ENCODE measurements at places on chromosomes 6 and 20.

DNA sequence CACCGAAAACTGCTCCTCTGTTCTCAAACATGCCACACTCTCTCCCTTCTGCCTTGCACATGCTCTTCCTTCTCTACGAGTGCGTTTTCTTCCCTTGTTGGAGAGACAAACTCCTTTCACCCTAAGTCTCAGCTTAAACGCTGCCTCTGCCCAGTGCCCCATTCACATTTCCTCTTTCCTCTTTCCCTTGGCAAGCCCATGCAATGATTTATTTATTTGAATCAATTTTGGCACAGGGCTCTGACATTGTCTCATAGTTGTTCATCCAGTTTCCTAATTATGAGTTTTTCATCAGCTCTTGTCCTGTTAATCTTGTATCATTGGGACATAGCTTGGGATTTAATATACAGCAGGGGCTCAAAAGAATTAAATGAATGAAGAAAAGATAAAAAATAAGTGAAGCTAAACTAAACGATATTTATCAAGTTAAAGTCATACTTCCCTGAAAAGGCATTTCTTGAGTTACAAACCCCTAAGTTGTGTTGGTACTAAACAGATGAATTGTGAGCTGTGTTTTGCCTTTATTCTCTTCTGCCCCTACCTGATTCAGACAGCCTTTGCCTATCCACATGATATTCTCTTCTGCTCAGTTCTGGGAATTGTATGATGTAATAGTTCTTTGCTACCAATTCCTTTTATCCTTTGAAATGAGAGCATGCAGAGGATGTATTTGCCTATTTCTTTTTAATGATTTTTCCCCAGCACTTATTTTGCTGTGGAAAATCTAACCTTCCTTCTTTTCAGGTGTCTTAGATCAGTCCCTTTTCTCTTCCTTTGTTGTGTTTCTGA, 704.4 kb downstream of the UTRN start:
- no peak for DNase-seq

- no peak for DNase-seq
These were observed 18.7 kb downstream of the DEK start for GRCh38 chr6:18245642-18246041.

DNA sequence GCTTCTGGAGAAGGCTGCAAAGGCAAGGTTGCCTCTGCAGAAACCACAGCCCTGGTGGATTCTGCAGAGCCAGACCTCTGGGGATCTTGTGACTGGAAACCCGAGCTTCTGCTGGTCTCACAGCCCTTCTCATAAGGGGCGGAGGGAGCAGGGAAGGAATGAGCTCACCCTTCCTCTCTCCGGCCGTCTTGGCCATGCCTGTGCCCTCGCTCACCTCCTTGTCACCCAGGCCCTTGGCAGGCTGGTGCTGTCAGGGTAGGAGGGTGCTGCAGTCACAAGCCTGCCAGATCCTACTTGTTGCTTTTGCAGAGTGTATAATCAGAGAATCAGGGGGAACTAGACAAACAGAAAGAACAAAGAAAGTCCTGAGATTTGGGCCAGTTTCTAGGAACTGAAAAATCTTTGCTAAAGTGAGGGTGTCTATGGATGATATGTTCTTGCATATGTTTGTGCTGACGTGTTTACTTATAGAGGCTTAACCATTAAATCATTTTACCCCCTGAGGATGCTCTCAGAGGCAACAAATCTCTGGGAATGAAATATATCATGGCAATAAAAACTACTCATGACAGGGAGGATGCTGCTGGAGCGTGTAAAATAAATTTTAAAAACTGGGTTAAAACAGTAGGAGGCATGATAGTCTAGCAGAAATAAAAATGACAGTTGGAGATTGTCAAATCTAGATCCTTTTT, 244.9 kb upstream of the SOX4 start:
- DNase-seq = no peak

DNA sequence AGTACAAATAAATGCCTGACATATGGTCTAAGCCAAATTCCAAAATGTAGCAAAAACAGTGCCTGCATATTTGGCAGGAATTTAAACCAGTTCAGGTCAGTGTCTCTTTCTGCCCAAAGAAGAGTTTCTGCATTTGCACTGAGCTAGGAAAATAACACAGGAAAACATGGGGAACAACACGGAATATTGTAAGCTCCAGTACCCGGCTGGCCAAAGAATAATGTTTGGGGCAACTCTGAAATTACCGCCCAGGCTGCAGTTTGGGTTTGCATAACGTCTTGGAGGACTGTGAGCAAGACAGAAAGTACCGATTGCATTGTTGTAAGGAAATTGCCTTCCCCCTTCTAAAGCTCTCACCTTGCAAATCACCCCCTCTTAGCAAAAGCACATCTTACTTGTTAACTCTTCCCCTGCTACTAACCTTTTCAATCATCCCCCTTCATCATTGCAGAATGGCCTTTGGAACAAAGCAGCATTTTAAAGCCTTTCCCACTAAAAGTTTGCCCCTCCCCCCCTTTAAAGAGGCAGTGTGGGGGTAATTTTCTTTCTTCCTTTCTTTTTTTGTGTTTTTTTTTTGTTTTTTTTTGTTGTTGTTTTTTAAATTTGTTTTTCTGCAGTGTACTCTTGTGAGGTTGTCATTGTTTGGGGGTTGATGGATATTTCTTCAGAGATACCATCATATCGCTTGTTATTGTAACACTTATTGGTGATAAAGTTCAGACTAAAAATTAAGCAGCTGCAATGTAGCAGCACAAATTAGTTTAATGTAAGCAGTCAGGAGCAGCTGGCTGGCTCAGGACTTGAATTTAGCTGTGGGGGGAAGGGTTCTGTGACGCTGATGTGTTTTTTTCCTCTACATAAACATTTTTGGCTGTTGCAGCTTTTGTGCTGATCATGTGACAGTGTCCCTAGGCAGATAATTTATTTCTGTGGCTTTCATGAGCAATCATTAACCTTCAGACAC, 100.0 kb upstream of the CITED2 start:
- peak; percentile 12 for DNase-seq

DNA sequence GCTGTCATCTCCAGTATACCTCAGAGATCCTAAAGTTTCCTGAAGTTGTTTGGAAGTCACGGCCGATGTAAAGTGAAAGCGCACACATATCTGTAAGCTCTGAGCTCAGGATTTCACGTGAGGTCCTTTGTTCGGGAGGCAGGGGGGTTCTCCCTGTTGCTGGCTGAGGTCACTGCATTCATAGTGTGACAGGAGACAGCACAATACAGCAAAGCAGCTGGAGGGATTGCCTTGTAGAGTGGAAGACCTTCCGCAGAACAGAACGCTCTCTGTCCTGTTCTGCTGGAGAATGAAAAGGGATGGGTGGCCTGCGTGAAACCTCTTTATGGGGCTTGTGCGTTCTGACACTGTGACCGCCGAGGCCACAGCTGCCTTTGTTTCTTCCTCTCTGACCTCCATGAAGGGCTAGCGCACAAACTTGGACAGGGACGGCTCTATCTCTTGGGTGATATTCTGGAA, 13.4 kb upstream of the SERPINB1 start:
- no peak for DNase-seq

GRCh38 chr6:96150431-96150830, 134.7 kb downstream of the FUT9 start:
- DNase-seq = no peak

DNA sequence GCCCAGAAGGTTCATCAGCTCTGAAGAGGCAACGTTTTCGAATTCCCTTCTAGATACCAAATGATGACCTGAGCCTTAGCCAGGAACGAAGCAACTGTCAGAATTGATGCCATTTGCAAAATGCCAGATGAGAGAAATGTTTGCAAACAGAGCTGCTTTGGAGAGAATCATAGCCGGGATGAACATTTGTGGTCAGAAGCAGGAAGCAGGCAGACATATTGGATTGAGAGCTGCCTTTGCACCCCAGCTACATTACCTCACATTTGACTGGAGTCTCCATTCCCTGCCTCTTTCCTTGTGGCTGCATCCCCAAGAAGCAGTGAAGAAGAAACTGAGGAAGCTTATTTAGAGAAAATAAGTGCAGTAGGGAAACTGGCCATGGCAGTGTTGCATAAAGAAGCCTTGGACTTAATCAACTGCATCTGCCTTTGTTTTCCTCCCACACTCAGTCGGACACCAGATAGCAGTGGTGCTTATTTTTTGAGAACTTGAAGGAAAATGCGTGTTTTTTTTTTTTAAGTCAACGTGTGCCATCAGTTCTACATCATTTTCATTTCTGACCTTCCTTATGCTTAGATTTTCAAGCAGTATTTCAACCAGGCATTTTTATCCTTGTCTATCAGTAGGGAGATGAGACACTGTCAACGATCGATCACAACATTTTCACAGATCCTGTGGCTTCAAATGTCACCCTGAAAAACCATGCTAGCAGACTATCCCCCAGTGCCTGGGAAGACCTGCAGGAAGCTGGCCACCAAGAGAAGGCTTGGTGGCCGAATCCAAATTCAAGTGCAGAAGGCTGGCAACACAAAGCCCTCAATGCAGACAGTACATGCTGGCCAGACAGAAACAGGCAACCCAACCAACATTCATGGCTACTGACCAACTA, 541.2 kb upstream of the JARID2 start:
- no peak for DNase-seq

DNA sequence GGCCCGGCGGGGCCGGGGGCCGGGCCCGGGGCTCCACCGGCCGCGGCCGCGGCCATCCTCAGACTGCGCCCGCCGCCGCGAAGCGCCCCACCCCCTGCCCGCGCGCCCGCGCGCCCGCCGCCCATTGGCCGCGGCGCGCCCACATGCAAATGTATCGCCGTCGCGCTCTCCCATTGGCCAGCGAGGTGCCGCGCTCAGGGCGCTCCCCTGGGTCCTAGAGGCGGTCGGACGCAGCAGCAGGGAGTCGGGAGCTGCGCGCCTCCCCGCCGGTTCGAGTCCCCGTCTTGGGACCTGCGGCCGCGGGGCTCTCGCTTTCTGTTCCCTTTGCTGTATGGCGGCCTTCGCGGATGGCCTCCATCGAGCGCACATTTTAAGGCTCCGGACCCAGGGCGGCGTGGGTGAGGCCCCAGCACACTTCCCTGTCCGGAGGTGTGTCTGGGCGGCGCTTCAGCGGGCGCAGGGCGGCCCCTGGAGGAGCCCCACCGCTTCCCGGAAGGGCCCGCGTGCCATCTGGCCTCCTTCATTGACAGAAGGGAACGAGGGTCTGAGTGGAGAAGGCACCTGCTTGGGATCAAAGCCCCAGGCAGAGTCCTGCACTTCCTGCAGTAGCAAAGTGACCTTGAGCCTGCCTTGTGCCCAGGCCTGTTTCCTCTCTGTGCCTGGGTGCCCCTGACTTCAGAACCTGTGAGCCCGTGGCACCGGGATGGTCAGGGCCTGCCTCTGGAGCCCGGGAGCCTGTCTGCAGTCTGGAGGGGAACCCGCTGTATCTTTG, at the start of gene CABLES2:
TSS of gene CABLES2 (minus strand) at position 65 of the 772 bp plus-strand sequence. CDS start at position 56, 9 bp downstream.
- peak; percentile 99 for DNase-seq

- DNase-seq = no peak
These were observed 503.9 kb downstream of the CD83 start for GRCh38 chr6:14621518-14621917.

GRCh38 chr6:70370496-70370895, 42.8 kb upstream of the FAM135A start:
- no peak for DNase-seq

- DNase-seq = no peak
These were observed 95.3 kb downstream of the CLVS2 start for GRCh38 chr6:123091091-123091895.

DNA sequence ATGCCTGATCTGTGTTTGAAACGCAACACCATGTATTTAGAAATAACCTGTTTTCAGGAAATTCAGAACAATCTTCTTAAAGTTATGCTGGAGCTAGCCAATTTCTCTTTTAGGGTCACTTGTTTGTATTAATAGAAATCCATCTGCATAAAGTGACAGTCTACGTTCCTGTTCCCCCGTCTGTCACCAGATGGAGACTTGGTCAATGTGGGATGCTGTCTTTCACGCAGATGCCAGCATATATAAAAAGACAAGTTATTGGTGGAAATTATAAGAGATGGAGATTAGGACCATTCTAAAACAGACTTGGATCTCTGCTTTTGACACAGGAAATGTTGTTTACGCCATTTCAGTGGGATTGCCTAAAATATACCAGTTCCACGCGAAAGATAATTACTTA, 162.5 kb upstream of the STMND1 start:
- no peak for DNase-seq

GRCh38 chr6:165404697-165405096, 95.3 kb upstream of the C6orf118 start:
- DNase-seq = no peak

DNA sequence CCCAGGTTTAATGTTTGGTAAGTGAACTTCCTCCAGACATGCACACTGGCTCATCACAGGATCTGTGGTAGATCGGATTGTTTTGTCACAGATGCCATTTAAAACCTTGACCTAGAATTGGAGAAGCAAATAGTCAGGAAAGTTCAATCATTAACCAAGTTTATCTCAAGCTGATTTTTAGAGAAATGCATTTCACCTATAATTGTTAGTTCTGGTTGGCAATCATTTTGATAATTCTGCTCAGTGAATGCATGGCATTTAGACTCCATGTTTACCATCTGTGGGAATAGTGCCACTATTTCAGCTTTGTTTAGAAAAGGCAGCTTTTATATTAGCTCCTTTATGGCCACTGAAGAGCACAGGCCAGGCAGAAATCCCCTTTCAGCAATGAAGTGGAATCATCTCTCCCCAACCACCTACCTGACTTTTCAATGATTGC, 73.9 kb upstream of the IPCEF1 start:
- no peak for DNase-seq

- no peak for DNase-seq
These were observed 700.7 kb downstream of the PRKN start for GRCh38 chr6:162026843-162027242.

DNA sequence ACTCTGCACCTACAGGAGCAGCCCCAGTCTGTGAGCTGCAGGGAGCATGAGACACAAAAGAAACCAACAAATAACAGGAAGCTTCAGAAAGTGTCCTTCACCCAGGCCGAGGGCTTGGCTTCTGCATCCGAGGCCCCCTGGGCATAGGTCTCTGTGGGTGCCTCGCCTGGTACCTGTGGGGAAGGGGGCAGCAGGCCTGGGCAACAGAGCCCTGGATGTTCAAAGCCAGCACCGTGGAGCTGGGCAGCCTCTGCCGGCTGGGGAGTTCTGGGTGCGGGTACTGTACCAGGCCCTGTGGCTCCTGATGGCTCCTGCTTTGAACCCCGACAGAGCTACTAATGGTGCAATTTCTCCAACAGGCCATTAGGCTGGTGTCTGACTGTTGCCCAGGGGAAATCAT, 55.7 kb downstream of the TMEM242 start:
- no peak for DNase-seq

- no peak for DNase-seq
These were observed 18.1 kb downstream of the OR2B2 start for GRCh38 chr6:27893836-27894807.

DNA sequence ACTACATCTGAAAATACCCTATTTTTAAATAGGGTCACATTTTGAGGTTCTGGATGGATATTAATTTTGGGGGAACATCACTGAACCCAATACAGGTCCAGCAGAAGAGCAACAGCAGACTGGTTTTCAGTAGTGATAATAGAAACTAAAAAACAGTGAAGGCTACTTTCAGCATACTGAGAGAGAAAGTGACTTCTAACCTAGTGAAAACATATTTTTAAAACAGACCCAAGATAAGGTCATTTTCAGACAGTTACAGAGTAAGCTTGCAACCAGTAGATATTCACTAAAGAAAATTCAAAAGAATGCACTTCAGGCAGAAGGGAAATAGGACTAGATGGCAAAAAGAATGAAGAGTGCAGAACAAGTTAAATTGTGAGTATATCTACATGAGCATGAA, 42.0 kb upstream of the TMEM244 start:
- no peak for DNase-seq

GRCh38 chr6:123507582-123507981, 129.2 kb downstream of the TRDN start:
- no peak for DNase-seq

GRCh38 chr20:63156221-63156671, 59.7 kb downstream of the YTHDF1 start:
- DNase-seq = no peak

Measured in GM12891 (cell line).